Neuronal stem cell (in vitro differentiated cells): ENCODE measurements at places on chromosomes 6 and 20.

DNA sequence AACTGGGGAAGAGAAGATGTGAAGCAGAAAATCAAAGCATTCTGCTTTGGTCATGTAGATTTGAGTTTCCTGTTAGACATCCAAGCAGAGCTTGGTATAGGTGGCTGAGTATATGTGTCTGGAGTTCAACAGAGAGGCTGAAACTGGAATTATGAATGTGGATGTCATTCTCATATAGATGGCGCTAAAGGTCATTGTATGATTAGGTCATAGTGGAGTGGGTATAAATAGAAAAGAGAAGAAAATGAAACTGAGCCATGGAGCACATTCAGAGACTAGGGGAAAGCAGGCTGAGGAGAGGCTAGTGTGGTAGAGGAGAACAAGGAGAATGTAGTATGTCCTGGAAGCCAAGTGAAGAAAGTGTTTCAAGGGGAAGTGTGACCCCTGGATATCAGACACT is 295.6 kb upstream of the PLN start:
- H3K4me1 ChIP-seq = no peaks in the 10 kb centered on the region
- H3K36me3 ChIP-seq = no peaks in the 10 kb centered on the region
- H3K27ac ChIP-seq = no peak overlapping the region
- H3K4me3 ChIP-seq = no peak overlapping the region
- H3K27me3 ChIP-seq = no peaks in the 10 kb centered on the region
- DNase-seq = no peak

DNA sequence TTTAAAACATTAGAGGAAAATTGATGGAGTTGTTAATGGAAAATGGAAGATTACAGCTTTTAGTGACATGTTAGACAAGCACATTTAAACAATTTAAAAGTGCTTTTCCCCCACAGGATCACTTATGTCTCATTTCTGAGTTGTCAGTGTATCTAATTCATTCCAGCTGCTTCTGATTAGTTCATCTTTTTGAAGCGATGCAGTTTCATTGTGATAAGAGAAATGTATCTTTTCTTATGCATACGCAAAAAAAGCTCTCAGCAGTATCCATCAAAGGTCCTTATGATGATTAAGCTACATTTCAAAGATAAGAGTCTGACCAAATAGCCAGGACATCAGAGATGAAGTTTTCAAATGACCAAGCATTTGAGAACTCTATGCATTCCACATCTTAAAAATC is 572.6 kb upstream of the SYNCRIP start:
- no peaks in the 10 kb centered on the region for H3K36me3 ChIP-seq
- H3K4me3 ChIP-seq = no peak overlapping the region
- no peak for DNase-seq

- no peak overlapping the region for H3K27ac ChIP-seq
- H3K4me3 ChIP-seq = no peak overlapping the region
- DNase-seq = no peak
- H3K36me3 ChIP-seq = no peaks in the 10 kb centered on the region
- peaks cover 27% of the 10 kb centered on the region for H3K4me1 ChIP-seq
- peaks cover 9% of the 10 kb centered on the region for H3K27me3 ChIP-seq
Observed at GRCh38 chr6:170084166-170084730, 206.6 kb downstream of the DLL1 start.

DNA sequence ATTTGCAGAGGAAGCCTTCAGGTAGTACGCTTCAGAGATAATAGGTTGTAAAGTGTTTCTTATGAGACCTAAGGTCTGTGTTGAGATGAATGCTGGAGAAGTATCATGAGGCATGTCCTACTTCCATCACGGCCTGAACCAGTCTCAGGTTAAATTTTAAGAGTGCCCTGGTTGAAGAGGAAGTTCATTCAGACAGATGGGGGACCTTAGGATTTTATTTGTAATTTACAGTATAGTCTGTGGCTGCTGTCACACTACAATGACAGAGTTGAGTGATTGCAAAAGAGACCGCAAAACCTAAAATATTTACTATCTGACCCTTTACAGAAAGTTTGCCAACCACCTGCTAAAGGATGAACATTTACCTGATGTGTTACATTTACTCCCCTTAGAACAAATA is 70.9 kb downstream of the UST start:
- no peaks in the 10 kb centered on the region for H3K36me3 ChIP-seq
- no peak for DNase-seq
- no peaks in the 10 kb centered on the region for H3K27me3 ChIP-seq
- peaks cover 10% of the 10 kb centered on the region for H3K4me1 ChIP-seq
- H3K27ac ChIP-seq = no peak overlapping the region
- no peak overlapping the region for H3K4me3 ChIP-seq

GRCh38 chr6:36033935-36034334 is 6.3 kb downstream of the MAPK14 start:
- H3K27me3 ChIP-seq = no peaks in the 10 kb centered on the region
- H3K4me1 ChIP-seq = no peaks in the 10 kb centered on the region
- no peak overlapping the region for H3K4me3 ChIP-seq

- H3K27ac ChIP-seq = no peak overlapping the region
- H3K4me3 ChIP-seq = no peak overlapping the region
- DNase-seq = no peak
- no peaks in the 10 kb centered on the region for H3K27me3 ChIP-seq
- peaks cover 10% of the 10 kb centered on the region for H3K4me1 ChIP-seq
Observed at GRCh38 chr6:132131351-132131750, 180.2 kb upstream of the CCN2 start.

- H3K36me3 ChIP-seq = no peaks in the 10 kb centered on the region
- no peak for DNase-seq
- no peaks in the 10 kb centered on the region for H3K27me3 ChIP-seq
Observed at GRCh38 chr6:1958257-1958656, 287.1 kb downstream of the GMDS start.

- H3K4me1 ChIP-seq = peaks cover 4% of the 10 kb centered on the region
- no peaks in the 10 kb centered on the region for H3K27me3 ChIP-seq
- no peak for DNase-seq
- peaks cover 24% of the 10 kb centered on the region for H3K36me3 ChIP-seq
- H3K4me3 ChIP-seq = no peak overlapping the region
Observed at GRCh38 chr6:35686436-35686835, 2.3 kb downstream of the FKBP5 start.

GRCh38 chr6:1689141-1689540 is 79.4 kb downstream of the FOXC1 start:
- no peaks in the 10 kb centered on the region for H3K27me3 ChIP-seq
- no peak for DNase-seq

GRCh38 chr6:40391086-40391485 is 196.1 kb downstream of the LRFN2 start:
- no peaks in the 10 kb centered on the region for H3K36me3 ChIP-seq
- H3K4me3 ChIP-seq = no peak overlapping the region
- H3K27ac ChIP-seq = no peak overlapping the region
- H3K27me3 ChIP-seq = no peaks in the 10 kb centered on the region
